ENCODE measurements at places on chromosomes 4 and X. TPM values are rescaled to one million over a fixed set of nuclear protein-coding genes. Genes with fewer than 3 reads are reported as not detected.

The PCDH7 gene
- polyA plus RNA-seq, result 15.3 TPM

The TIMM8A gene
- 6.4 TPM for polyA plus RNA-seq

The GJB1 gene
- polyA plus RNA-seq, result not detected

The SSX4B gene
- polyA plus RNA-seq, result not detected

The TSPAN7 gene
- not detected for polyA plus RNA-seq

The GASK1B gene
- polyA plus RNA-seq, result 4.9 TPM

The VGLL1 gene
- polyA plus RNA-seq, result not detected

The RAB39B gene
- polyA plus RNA-seq, result 0.26 TPM

The TKTL1 gene
- not detected for polyA plus RNA-seq

The DIPK2B gene
- not detected for polyA plus RNA-seq

The HSFX1 gene
- polyA plus RNA-seq, result 0.12 TPM

The CPLX1 gene
- polyA plus RNA-seq, result 0.15 TPM

The PNMA6A gene
- polyA plus RNA-seq, result 0.88 TPM

The TEX28 gene
- polyA plus RNA-seq, result not detected

The PLK4 gene
- polyA plus RNA-seq, result 6.5 TPM

The EVC2 gene
- polyA plus RNA-seq, result 2.2 TPM

The PNMA3 gene
- 0.13 TPM for polyA plus RNA-seq

The IDH3G gene
- polyA plus RNA-seq, result 52.8 TPM

The G3BP2 gene
- polyA plus RNA-seq, result 57.6 TPM

The IL2 gene
- polyA plus RNA-seq, result not detected

The NEXMIF gene
- under 0.01 TPM for polyA plus RNA-seq

The HSFX3 gene
- polyA plus RNA-seq, result not detected

The PAGE1 gene
- not detected for polyA plus RNA-seq

The GAGE13 gene
- polyA plus RNA-seq, result not detected

The RHOXF2B gene
- not detected for polyA plus RNA-seq

The FRMPD3 gene
- polyA plus RNA-seq, result 0.02 TPM

The H2BW2 gene
- polyA plus RNA-seq, result not detected

The CT45A3 gene
- polyA plus RNA-seq, result not detected

The MAGEA1 gene
- polyA plus RNA-seq, result not detected

The TRAM1L1 gene
- polyA plus RNA-seq, result 0.85 TPM

The TLL1 gene
- 0.33 TPM for polyA plus RNA-seq

The PAGE4 gene
- not detected for polyA plus RNA-seq

The MAGEB10 gene
- not detected for polyA plus RNA-seq

The DOCK11 gene
- 10.3 TPM for polyA plus RNA-seq

The ARSJ gene
- polyA plus RNA-seq, result 18.4 TPM

The WDR17 gene
- polyA plus RNA-seq, result 0.10 TPM

The PNMA6F gene
- polyA plus RNA-seq, result not detected
